Activated naive CD8-positive, alpha-beta T cell treated with anti-CD3 and anti-CD28 coated beads for 36 hours (primary cell): ENCODE measurements at places on chromosomes 5 and 9. TPM values are rescaled to one million over a fixed set of nuclear protein-coding genes. Genes with fewer than 3 reads are reported as not detected.
A peak's percentile ranks its signal among the peaks of the same experiment; 100 is the strongest.

- H3K27me3 ChIP-seq: no peaks in the 10 kb centered on the region
- H3K36me3 ChIP-seq: peaks cover 6% of the 10 kb centered on the region
- no peak overlapping the region for H3K27ac ChIP-seq
- H3K4me3 ChIP-seq: no peak overlapping the region
- H3K4me1 ChIP-seq: peaks cover 53% of the 10 kb centered on the region
- no peak for DNase-seq
These were observed 17.4 kb downstream of the PCSK5 start for GRCh38 chr9:75907923-75908322.

GRCh38 chr5:7548596-7548995 lies 152.7 kb downstream of the ADCY2 start:
- H3K4me3 ChIP-seq: no peak overlapping the region
- no peaks in the 10 kb centered on the region for H3K36me3 ChIP-seq

GRCh38 chr5:6700074-6700684 lies 13.1 kb upstream of the TENT4A start:
- peaks cover 38% of the 10 kb centered on the region for H3K27me3 ChIP-seq
- H3K4me3 ChIP-seq: no peak overlapping the region
- no peaks in the 10 kb centered on the region for H3K36me3 ChIP-seq
- H3K27ac ChIP-seq: no peak overlapping the region
- peaks cover 5% of the 10 kb centered on the region for H3K4me1 ChIP-seq

DNA sequence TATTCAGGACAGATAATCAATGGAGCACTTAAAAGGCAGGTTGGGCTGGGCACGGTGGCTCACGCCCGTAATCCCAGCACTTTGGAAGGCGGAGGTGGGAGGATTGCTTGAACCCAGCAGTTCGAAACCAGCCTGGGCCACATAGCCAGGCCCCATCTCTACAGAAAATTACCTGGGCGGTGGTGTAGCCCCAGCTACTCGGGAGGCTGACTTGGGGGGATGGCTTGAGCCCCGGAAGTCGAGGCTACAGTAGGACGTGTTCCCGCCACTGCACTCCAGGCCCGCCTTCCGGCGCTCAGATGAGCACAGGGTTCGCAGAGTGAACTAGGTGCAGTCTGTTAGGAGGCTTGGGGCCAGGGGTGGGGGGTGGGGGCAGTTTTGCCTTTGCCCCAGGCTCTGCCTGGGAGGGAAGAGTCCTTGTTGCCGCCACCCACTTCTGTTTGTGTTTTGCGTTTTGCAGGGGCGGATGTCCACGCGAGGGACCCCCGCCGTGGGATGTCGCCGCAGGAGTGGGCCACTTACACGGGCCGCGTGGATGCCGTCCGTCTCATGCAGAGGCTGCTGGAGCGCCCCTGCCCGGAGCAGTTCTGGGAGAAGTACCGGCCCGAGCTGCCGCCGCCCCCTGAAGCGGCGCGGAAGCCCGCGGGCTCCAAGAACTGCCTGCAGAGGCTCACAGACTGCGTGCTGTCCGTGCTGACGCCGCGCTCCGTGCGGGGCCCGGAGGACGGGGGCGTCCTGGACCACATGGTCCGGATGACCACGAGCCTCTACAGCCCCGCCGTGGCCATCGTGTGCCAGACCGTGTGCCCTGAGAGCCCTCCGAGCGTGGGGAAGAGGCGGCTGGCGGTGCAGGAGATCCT lies 85.2 kb downstream of the ANKRD33B start:
- H3K36me3 ChIP-seq: peaks cover 2% of the 10 kb centered on the region
- H3K4me1 ChIP-seq: peaks cover 16% of the 10 kb centered on the region
- DNase-seq: no peak
- peaks cover 17% of the 10 kb centered on the region for H3K27me3 ChIP-seq
- no peak overlapping the region for H3K27ac ChIP-seq

GRCh38 chr9:129751841-129752801 lies 721 bp downstream of the PTGES start:
- no peaks in the 10 kb centered on the region for H3K36me3 ChIP-seq
- peaks cover 13% of the 10 kb centered on the region for H3K27me3 ChIP-seq
- no peak for DNase-seq
- no peak overlapping the region for H3K4me3 ChIP-seq
- H3K4me1 ChIP-seq: peaks cover 13% of the 10 kb centered on the region
- no peak overlapping the region for H3K27ac ChIP-seq

- H3K4me1 ChIP-seq: no peaks in the 10 kb centered on the region
- DNase-seq: no peak
- no peak overlapping the region for H3K27ac ChIP-seq
- no peaks in the 10 kb centered on the region for H3K27me3 ChIP-seq
These were observed 137.8 kb downstream of the ROR2 start for GRCh38 chr9:91812191-91812590.

DNA sequence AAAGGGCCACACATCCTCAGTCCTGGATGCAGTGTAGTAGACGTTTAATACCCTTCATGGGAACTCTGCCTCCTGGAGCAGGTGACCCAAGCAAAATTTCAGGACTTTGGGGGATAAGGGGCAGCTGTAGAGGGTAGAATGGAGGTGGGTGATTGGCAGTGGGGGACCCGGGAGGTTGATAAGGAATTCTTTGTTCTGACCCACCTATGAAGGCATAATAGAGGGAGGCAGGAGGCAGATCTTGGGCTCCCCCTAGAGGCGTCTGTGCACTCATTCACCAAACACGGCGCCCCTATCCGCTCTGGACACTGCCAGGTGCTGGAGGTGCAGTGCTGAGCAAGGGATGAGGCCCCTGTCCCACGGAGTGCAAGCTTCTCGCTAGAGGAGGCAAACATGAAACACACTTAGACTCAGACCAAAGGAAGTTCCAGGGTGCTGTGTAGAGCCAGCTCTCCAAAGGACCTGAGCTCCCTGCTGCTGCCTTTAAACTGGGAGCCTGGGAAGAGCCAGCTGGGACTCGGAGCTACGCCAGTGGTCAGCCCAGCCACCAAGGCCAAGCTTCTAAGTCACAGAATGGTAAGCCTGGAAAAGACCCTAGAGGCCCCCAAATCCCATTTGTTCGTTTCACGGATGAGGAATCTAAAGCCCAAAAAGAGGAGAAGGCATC lies 7.7 kb downstream of the IL17B start:
- no peak overlapping the region for H3K4me3 ChIP-seq
- H3K4me1 ChIP-seq: no peaks in the 10 kb centered on the region
- no peaks in the 10 kb centered on the region for H3K36me3 ChIP-seq
- H3K27ac ChIP-seq: no peak overlapping the region

GRCh38 chr5:41524174-41524573 lies 13.8 kb upstream of the PLCXD3 start:
- H3K4me3 ChIP-seq: no peak overlapping the region
- DNase-seq: no peak
- H3K36me3 ChIP-seq: no peaks in the 10 kb centered on the region
- no peaks in the 10 kb centered on the region for H3K27me3 ChIP-seq
- H3K27ac ChIP-seq: no peak overlapping the region

DNA sequence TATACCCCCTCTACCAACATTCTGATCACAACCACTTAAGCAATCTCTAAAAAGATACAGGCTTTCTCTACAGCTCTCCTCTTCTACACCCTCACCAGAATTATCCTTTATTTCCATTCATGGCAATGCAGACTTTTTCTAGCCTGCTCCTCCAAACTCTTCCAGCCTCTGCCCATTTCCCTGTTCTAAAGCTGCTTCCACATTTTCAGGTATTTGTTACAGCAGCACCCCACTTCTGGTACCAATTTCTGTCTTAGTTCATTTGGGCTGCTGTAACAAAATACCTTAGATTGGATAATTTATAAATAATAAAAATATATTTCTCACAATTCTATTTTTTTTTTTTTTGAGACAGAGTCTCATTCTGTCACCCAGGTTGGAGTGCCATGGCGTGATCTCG lies 53.0 kb upstream of the DNAH5 start:
- H3K27me3 ChIP-seq: peaks cover 4% of the 10 kb centered on the region
- no peaks in the 10 kb centered on the region for H3K36me3 ChIP-seq
- no peak overlapping the region for H3K27ac ChIP-seq
- H3K4me1 ChIP-seq: no peaks in the 10 kb centered on the region

- H3K27ac ChIP-seq: no peak overlapping the region
- H3K27me3 ChIP-seq: no peaks in the 10 kb centered on the region
- H3K36me3 ChIP-seq: no peaks in the 10 kb centered on the region
- H3K4me1 ChIP-seq: peaks cover 5% of the 10 kb centered on the region
These were observed 72.3 kb downstream of the NIPSNAP3B start for GRCh38 chr9:104836235-104836634.

DNA sequence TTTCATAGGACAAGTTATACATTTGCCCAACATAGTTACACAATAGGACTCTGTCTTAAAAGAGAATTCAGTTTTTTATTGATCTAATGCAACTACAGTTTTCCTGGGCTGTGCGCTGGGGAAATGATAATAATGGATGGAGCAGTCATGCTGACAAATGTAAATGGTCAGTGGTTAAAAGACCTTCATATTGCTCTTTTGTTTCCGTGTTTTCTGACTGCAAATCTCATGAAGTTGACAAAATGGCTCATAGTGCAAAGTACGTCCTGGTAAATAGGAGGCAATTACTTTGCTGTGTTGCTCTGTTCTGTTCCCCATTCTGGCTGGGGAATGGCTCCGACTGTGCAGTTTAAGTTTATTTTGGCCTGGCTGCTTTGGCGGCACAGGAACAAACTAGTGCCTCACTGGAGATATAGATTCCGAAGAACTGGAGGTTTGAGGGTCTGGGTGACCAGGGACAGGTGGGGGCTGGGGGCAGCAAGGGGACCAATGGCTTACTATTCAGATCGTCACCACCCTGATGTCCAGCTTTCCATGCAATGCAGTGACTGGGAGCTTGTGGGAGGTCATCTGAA lies 54.3 kb downstream of the PTTG1 start:
- H3K36me3 ChIP-seq: peaks cover 74% of the 10 kb centered on the region
- no peak for DNase-seq
- no peaks in the 10 kb centered on the region for H3K27me3 ChIP-seq

DNA sequence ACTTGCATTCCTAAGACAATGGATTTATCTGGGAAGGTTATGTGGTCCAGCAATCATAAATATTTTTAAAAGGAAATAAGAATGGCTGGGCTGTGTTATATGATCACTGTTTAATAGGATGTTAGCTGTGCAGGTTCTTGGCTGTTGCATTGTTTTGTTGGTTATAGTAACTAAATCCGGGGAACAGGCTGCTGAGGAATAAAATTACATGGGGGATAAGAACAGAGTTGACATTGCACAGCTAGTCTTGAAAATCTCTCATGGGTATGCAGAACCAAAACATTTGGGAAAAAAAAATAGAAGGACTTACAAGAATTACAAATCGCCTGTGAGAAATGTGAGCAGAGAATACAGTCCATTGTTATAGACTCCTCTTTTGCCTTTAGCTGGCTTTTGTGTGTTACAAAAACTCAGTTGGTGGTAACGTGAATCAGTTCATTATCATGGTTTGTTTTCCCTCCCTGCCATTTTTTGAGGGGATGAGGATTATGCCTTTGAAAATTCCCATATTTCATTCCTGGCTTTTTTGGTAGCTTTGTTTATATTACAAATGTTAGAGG lies 375.3 kb upstream of the DAB2 start:
- no peaks in the 10 kb centered on the region for H3K4me1 ChIP-seq
- H3K27me3 ChIP-seq: no peaks in the 10 kb centered on the region
- H3K4me3 ChIP-seq: no peak overlapping the region

DNA sequence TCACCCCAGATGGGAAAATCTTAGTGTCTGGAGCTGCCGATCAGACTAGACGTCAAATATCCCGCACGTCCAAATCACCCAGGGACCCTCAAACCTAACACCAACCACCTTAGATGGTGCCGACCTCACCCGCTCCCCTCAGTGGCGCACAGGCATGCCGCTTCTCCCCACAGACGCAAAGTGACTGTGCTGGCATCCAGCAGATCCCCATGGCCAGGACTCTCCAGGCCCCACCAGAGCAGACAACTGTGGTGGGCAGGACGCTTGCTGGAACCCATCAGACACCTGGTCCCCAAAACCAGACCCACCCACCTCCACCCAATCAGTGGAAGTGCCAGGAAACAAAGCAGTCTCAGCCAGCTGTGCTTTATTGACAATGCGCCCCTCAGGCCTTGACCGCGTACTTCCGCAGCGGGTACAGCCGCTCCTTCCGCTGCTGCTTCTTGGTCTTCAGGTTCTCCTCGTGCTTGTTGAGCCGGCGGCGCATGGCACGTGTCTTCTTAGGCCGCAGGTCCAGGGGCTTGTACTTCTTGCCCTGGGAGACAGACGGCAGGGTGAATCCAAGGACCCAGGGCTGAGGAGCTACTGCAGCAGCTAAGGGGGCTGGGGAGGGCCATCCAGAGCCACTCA lies 4.1 kb downstream of the RPL35 start:
- peaks cover 51% of the 10 kb centered on the region for H3K36me3 ChIP-seq
- H3K4me3 ChIP-seq: peak overlapping the region; percentile 53
- H3K27ac ChIP-seq: peak overlapping the region; percentile 63
- H3K4me1 ChIP-seq: peaks cover 34% of the 10 kb centered on the region

DNA sequence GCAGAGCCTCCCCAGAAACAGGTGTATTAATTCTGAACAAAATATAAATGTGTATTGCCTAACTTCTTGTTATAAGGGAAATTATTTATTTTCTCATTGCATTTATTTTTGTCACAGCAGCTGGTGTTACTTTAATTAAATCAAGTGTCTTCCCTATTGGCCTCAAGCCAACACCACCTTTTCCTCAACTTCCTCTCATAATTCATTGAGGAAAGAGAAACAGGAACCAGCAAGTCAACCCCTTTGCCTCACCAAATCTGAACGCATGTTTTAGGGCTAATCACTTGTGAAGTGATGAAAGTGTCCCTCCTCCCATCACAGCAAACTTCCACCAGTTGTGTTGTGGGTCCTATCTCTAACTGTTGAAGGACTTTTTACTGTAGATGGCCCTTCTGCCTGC lies 73.1 kb downstream of the DIRAS2 start:
- H3K4me3 ChIP-seq: no peak overlapping the region
- H3K27ac ChIP-seq: no peak overlapping the region
- DNase-seq: no peak
- H3K36me3 ChIP-seq: no peaks in the 10 kb centered on the region

Gene AKNA
- total RNA-seq: 129 TPM

Gene NME5
- total RNA-seq: not detected

Gene SPEF2
- total RNA-seq: 6.1 TPM

Gene LRRTM2
- total RNA-seq: not detected

Gene DND1
- total RNA-seq: 3.7 TPM

Gene CCL27
- total RNA-seq: 0.82 TPM

Gene STING1
- total RNA-seq: 40.5 TPM

Gene IL3
- 0.20 TPM for total RNA-seq

Gene RANBP3L
- total RNA-seq: 0.14 TPM
